Ammon's horn (tissue), 1 donor: ENCODE measurements at places on chromosomes 2 and 18.

GRCh38 chr2:155708071-155708470 lies 624.5 kb downstream of the NR4A2 start:
- peak; percentile 68 for DNase-seq

DNA sequence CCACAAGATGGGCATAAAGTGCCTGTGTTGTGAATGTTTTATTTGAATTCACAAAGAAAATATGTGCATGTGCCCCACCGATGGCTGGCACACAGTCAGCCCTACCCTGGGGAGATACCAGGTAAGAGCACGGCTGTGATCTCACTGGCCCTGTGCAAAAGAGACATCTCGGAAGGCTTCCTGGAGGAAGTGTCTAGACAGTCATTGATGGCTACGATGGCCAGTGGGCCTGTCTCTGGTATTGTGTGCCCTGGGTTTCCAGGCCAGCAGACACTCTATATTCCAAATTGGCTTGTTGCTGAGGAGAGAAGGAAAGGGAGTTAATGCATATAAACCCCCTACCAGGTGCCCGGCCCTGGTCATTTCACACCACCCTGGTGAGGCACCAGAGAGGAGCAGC lies 211.7 kb downstream of the GLI2 start:
- no peak for DNase-seq

DNA sequence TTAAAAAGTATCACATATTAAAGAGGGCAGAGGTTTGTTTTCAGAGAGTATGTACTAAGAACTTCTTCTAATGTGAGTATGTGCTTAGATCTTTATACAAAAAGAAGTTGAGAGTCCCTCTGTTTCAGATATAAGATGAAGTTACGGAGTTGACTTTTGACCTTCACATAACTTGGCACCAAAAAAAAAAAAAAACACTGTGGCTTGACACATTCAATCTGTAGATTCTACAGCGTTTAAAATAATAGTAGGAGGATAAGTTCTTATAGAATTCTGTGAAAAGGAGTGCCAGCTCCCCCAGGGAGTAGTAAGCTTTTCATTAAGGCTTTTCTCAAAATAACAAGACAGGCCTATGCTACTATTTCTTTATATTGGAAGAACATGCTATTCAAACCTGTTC lies 105.4 kb upstream of the LRP1B start:
- DNase-seq: no peak

DNA sequence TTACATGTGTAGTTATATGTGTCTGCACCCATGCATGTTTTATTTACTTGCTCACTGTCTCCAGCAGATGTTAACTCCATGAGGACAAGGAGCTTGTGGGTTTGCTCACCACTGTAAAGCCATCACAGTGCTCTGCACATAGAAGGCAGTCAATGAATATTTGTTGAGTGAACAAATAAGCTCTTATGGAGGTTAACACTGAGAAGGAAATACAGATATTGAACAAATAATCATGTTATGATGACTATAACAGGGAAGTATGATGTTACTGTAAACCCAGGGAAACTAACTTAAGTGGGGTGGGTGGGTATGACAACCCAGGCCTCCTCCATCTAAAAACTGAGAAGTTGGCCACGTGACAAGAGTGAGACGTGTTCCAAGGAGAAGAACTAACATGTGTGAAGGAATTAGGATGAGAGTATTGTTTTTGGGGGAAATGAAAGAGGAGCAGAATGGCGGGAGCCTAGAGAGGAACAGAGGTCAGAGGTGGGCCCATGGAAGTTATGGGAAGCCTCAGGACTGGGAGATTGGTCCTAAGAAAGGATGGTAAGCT lies 6.0 kb upstream of the FAM117B start:
- DNase-seq: no peak

- no peak for DNase-seq
Observed at GRCh38 chr2:21452263-21452662, 328.5 kb downstream of the TDRD15 start.

DNA sequence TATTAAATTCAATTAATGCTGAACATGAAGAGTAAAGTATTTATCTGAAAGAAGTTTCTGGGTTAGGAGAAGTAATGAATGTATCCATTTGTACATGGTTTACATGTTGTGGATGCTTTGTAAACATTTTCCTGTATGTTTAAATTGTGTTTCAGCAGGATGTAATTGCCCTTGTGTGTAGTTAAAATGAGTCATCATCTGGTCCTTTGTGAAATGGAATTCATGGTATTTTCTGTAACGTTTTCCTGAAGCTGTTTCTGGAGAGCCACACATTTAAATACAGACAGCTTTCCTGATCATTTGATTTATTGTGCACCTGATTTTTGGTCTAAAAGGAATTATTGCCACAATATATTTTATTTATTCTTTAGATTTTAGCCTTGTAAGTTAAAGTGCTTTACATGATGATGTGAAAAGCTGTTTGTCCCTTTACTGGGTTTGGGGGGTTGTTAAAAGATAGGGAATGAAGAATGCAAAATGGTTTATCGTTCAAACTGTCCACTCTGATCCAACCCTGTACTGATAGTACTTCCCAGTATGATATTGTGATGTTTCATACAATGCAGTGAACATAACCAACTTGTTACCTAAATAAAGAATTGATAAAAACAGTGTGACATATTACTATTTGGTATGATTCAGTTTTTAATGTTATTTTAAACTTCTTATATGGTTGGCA lies 41.7 kb upstream of the SLC3A1 start:
- no peak for DNase-seq

GRCh38 chr18:50429207-50429948 lies 54.5 kb downstream of the SKA1 start:
- DNase-seq: no peak

DNA sequence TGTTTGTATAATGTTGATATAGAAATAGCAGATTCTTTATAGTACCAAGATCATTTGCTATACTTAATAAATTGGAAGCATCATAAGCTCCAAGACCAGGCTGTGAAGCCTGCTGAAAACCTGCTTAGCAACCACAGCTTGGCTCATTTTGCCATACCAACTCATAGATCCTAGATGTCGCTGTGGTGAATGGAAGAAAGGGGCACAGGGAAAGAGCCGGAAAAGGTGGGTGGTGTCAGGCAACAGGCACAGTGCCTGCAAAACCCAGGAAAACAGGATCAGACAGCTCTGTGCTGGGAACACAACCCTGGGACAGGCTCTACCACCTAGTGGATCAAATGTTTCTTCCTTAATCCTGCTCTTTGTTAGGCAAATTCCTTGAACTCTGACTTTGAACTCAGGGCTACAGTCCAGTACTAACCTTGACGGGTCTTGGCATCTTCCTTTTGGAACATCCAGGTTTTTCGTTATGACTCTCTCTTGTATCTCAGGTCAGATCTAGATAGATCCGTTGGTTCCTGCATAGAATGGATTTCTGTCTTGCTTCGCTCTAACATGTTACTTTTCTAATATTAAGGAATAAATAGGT lies 31.6 kb downstream of the TWSG1 start:
- DNase-seq: peak; percentile 83

DNA sequence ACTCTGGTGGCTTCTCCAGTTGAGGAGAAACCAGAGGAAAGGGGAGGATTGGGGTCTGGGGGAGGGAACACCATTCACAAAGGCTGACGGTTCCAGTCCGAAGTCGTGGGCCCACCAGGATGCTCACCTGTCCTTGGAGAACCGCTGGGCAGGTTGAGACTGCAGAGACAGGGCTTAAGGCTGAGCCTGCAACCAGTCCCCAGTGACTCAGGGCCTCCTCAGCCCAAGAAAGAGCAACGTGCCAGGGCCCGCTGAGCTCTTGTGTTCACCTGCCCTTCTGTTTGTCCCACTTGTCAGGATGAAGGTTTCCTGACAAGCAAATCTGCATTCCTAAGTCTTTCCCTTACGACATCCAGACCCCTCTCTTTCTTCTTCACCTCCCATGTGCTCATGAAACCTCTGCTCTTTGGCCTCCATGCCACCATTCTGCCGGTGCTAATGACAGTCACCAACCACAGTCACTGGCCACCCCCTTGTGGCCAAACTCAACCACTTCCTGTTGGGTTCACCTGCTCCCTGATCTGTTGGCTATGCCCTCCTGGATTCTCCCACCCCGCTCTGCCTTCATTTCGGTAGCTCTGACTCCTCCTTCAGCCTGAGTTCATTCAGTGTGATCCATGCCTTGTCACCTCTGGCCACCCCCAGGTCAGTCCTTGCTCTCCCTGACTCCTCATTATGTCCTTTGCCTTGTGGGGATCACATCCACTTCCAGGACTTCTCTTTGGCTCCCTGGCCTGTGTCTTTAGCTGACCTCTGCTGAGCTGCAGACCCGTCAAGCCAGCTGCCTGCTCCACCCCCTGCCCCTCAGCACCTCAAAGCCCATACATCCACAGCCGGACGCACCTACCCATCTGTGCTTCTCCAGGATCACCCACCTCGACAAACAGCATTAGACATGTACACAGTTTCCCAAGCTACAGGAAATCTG lies 17.6 kb downstream of the EMX1 start:
- no peak for DNase-seq

- no peak for DNase-seq
Observed at GRCh38 chr2:29871541-29871940, 49.8 kb downstream of the ALK start.

DNA sequence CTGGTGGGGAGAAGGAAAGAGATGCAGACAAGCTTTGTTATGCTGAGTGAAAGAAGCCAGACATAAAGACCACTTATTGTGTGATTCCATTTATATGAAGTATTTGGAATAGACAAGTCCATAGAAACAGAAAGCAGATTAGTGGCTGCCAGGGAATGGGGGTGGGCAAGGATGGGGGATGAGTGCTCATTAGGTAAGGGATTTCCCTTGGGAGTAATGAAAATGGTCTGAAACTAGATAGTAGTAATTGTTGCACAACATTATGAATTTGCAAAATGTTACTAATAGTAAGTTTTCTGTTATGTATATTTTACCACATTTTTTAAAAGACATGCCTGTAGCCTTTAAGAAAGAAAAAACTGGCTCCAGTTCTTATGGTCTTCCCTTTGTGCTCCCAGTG lies 154.9 kb downstream of the LNPK start:
- DNase-seq: no peak

DNA sequence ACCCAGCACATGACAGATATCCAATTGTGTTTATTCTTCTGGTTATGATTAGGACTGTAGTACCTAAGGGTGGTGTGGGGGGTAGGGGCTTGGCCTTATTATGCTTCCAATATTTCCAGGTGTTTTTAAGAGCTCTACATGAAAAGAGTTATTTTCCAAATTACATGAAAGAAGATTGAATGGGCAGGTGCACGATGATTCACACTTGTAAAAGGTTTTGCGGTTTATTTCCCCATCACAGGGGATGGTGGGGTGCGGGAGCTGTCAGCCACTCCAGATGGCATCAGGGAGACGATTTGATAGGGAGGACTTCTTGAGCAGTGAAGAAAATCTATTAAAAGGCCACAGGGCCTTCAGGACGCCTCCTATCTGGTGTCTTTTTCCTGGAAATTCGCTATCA lies 15.1 kb upstream of the CCBE1 start:
- DNase-seq: no peak

DNA sequence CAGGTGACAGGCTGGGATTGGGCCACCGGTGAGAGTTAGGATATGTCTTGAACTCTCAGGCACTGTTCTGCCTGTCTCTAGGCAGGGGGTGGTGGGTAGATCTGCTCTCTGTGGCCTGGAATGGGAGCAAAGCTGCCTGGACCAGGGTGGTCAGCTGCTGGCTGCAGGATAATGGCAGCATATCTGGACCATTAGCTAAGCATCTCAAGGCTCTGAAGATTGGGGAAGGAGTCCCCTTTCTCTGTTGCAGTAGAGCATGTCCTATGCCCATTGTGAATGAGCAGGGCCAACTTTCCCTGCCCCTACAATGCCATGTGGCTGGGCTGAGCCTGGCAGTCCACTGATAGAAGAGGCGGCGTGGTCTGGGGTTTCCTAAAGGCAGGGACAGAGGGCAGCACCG lies 34.6 kb downstream of the LOXHD1 start:
- DNase-seq: no peak

GRCh38 chr2:173229086-173229485 lies 125.6 kb upstream of the CDCA7 start:
- no peak for DNase-seq

- no peak for DNase-seq
Observed at GRCh38 chr18:74146756-74147155, 878 bp downstream of the FBXO15 start.

- no peak for DNase-seq
Observed at GRCh38 chr18:6821356-6821755, 91.8 kb downstream of the ARHGAP28 start.

DNA sequence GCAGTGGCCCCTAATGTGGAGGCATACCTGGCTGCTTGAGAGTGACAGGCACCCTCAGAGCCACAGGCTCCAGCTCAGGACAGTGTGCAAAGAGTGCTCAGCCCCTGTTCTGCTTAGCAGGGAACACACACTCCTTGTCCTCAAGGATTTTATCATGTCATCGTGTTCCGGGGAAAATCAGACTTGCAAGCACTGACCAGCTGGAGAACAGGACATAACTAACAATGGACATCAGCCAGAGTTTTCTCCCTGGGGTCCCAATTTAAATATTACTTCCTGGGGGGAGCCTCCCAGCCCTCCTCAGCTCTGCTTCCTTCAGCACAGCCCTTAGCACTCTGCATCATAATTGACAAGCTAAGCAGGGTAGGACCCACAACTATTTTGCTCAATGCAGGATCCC lies 175.4 kb upstream of the ACAA2 start:
- no peak for DNase-seq

DNA sequence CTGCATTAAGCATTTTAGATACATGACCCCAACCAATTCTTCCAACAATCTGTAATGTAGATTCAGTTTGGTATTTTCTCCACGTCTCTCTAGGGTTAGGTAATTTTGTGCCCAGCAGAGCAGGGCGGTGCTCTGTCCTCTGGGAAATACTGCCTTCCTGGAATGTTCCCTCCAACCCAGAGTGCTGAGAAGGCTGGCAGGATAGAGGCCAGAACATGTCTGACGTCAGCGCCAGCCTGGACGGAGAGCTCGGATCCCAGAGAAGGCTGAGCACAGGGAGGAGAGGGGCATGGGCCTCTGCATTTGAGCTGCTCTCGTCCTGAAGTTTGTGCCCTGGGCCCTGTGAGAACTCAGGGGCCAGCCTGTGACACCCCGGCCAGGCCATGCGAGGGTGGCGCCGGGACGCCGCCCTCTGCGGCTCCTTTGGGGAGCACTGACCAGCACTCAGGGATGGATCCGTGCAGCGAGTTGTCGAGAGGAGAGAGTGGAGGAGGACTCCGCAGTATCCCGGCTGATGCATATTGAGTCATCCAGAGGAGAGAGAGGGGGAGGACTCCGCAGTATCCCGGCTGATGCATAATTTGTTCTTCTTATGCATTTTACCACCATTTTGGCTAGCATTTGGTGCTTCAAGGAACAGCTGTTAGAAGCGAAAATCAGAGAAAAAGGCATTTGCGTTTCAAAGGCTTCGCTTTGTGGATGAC lies 80.0 kb upstream of the PXDN start:
- peak; percentile 42 for DNase-seq

DNA sequence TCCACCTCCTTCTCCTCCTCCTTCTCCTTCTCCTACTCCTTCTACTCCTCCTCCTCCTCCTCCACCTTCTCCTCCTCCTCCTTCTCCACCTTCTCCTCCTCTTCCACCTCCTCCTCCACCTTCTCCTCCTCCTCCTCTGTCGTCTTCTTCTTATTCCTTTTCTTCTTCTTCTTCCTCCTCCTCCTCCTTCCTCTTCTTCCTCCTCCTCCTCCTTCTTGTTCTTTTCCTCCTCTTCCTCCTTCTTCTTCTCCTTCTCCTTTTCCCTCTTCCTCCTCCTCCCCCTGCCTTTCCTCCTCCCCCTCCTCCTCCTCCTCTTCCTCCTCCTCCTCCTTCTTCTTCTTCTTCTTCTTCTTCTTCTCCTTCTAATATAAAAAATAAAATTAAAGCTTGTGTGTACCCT lies 971.2 kb upstream of the PIK3C3 start:
- DNase-seq: no peak

GRCh38 chr18:79962835-79963657 lies 1.4 kb upstream of the HSBP1L1 start:
- DNase-seq: no peak

GRCh38 chr2:14720739-14721138 lies 88.2 kb downstream of the LRATD1 start:
- DNase-seq: no peak
